Large intestine (tissue), 12 donors: ENCODE measurements at places on chromosomes 4 and X.

DNA sequence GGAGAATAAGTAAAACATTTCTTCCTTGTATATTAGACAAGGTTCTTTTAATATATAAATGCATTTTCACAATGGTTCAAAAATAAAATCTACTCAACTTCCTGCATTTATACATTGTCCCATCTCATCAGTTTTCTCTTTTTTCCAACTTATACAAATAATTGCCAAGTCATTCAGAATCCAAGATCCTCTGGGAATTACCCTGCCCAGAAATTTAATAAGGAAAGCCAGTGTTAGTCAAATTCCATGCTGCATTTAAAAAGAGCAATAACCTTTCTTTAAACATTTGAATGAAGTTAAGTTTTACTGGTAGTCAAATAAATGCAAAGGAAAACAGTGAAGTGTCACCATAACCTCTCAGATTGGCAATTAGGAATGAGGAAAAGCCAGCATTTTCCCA is 357.9 kb downstream of the PPP3CA start:
- DNase-seq: no peak

DNA sequence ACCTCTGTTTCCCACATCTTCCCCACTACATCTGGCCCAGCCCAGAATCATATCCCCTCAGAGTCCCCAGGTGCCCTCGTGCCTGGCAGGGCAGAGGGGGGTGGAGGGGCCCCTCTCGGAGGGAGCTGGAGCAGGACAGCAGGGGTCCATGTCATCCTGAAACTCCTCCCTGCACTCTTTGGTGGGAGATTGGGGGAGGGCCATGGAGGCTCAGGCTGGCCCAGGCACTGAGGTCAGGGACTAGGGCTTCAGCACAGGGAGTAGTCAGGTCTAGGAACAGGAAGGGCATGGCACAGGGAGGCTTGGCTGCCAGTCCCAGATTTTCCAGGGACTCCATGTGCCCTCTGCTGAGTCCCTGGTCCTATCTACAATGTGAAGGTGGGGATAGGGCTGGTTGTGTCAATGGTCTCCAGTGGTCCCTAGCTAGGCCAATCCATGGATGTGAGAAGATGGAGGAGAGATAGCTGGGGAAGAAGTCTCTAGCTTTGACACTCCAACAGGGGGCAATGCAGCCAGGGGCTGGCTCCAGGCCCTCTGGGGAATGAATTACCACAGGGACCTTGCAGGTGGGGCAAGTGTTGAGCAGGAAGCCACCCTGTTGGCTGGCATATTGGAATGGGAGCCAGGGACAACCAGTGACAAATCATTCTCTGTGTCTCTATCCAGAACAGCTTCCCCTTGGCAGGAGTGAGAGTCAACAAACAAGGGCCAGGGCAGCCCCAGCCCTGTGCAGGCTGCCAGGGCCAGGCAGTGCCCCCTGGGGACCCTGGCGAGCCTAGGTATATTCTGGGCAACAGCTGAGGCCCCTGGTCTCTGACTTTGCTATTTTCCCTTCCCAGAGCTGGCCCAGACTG is 154.4 kb downstream of the EFNB1 start:
- DNase-seq: no peak

DNA sequence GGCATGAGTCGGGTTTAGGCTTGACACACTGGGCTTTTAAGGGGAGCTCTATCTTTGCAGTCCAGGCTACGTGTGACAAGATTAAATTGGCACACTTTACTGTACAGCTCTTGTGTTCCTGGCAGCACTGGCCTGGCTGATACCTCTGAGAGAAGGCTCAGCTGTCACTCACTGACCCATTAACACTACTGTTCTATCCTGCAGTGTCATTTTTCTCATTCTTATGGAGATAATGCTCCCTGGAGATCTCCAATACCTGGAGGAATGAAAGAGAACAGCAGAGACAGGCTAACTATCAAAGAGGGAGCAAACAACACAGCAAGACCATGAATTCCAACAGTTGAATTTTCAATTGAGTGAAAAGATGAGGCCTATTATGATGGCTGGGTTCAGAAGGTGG is 1.7 kb upstream of the PDHA2 start:
- DNase-seq: no peak

- DNase-seq: peak; percentile 25
These were observed 27.7 kb downstream of the PJA1 start for GRCh38 chrX:69137371-69138117.

- DNase-seq: peak; percentile 49
These were observed 11.1 kb downstream of the RASL11B start for GRCh38 chr4:52873191-52873590.

DNA sequence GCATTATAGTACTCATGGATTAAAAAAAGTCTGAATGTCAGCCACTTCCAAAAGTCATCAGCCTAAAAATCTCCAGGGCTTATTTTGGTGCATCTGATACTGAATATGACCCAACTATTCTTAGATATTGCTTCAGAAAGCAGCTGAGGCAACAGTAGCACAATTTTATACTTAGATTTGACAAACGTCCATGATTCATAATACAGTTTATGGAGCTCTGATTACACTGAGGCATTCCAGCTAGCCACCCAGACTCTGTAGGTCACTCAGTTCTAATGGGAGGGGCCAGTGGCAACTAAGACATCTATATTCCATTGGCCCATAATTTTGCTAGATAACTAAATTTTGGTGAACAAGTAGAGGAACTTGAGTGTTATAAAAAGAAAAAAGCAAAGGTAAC is 10.3 kb downstream of the SPATA4 start:
- DNase-seq: no peak

GRCh38 chr4:181376058-181376457 is 867.1 kb upstream of the TENM3 start:
- DNase-seq: no peak

GRCh38 chr4:67565284-67565683 is 6.8 kb downstream of the STAP1 start:
- no peak for DNase-seq

DNA sequence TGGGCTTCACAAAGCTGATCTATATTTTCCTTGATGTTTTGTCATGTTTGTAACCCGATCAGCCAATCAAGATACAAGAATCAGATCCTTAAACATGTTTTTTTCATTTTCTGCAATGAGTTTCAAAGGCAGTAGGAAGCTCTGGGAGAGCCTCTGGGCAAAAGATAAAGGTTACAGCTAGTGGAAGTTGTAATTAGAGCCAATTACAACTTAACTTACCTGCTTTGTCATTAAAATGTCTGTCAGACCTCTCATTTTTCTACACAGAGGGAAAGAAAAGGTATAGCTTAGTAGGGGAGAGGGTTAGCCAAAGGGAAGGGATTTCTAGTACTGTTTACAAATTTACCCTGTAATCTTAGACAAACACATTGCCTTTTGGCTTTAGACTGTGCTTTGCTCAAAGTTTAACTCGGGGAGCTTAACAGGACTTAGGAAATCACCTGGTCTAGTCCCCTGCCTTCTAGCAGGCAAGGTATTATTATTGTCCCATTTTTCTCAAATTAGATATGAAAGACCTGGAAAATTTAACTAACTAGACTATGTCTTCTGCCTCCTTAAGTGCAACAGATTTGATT is 55.8 kb downstream of the FGF16 start:
- DNase-seq: no peak

DNA sequence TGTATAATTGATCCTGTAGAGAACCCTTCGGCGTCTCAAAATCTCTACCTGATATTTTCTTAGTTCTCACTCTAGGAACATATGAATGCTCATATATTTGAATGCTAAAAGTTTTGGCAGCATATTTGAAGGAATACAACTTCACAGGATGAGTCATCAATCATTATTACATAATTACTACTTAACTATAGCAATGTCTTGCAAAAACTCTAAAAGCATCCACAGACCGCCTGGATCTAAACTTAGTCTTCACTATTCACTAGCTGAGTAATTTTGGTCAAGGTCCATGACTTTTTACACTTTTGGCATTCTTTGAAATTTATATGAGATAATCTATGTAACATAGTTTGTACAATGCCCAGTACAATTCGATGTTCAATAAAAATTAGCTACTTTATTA is 194.7 kb downstream of the DTHD1 start:
- no peak for DNase-seq

- DNase-seq: no peak
These were observed 213.1 kb upstream of the HDX start for GRCh38 chrX:84715315-84715714.

DNA sequence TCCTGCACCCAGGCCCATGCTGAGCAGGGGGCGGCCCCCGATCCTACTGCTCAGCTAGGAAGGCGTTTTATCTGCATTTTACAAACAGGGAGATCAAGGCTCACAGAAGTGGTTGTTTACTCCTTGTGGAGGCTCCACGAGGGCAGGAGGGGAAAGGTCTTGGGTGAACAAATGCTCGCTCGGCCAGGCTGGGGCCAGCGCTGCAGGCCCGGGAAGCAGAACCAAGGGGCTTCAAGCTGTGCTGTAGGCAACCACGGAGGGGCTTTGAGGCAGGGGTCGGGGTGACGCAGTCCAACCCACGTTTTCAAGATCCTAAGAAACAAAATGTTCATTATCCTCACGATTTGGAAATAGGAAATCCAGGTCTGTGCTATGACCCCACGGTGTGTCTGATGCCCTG is 125.8 kb downstream of the HMX1 start:
- DNase-seq: no peak

GRCh38 chrX:124421898-124422655 is 75.7 kb downstream of the SH2D1A start:
- no peak for DNase-seq

- DNase-seq: no peak
These were observed 690.0 kb upstream of the HS3ST1 start for GRCh38 chr4:12118651-12119213.

DNA sequence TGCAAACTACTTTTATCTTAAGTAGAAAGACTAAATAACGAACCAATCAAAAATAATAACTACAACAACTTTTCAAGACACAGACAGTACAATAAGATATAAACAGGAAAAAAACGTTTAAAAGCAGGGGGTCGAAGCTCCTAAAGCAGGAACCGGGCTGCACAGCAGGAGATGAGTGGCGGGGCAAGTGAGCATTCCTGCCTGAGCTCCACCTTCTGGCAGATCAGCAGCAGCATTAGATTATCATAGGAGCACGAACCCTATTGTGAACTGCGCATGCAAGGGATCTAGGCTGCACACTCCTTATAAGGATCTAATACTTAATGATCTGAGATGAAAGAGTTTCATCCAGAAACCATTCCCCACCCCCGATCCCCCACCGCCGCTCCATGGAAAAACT is 146.2 kb downstream of the TEX11 start:
- DNase-seq: no peak

GRCh38 chrX:24805201-24805600 is 111.5 kb downstream of the POLA1 start:
- no peak for DNase-seq

DNA sequence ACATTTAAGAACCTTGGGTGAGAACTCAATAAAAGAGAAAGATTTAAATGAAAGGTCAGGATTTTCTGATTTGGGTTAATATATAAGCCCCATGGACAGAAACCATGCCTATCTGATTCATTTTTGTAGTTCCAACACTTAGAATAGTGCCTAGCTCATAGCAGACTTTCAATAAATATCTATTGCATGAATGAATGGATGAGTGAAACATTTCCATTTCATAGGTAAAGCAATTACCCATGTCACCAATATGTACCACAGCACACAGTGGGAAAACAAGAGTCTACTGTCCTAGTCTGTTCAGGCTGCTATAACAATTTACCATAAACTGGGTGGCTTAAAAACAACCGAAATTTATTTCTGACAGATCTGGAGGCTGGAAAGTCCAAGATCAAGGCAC is 63.9 kb upstream of the PTPN13 start:
- DNase-seq: no peak

DNA sequence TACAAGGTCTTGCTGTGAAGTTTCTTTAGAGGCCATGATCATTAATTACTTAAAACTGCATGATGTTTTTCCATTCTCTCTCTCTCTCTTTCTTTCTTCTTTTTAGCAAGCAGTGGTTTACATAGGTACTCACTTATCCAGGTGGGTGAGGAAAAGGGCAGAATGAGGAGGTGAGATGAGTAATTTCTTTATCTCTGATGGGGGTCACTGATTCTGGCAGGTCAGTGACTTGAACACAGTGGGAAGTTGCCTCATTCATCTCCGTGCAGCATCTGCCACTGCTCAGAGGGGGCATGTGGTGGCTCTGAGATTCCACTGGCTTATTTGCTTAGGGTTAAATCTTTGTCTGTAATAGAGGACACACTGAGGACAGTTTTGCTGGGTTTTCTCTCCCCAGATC is 62.6 kb downstream of the FAM114A1 start:
- DNase-seq: no peak

- peak; percentile 78 for DNase-seq
These were observed 5.6 kb downstream of the PNCK start for GRCh38 chrX:153667956-153668396.

DNA sequence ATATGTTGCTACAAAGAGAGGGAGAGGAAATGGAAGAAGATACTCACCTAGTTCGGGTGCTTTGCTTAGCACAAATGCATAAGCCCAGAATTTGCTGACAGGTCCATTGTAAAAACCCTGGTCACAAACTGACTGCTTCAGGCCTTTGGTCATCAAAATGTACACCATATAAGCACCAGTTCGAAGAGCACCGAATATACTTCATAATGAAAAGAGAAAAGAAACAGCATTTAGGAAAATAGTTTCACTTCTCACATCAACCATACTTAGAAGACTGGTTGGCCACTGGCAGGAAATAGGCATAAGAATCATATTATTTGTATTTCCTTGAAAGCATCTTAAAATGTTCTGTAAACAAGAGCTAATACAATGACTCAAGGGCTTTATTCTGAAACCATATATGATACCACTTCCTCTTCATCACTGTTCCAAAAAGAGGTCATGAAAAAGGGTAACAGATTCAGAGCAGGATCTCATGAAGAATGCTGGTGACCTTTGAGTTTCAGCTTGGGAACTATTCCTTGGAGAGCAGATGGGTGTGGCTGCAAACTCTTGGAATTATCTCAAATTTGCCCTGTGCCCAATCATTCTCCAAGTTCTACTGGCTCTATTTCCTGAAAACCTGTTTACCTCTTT is 138.7 kb downstream of the ELOVL6 start:
- no peak for DNase-seq

- DNase-seq: no peak
These were observed 404.1 kb downstream of the MAPK10 start for GRCh38 chr4:85955620-85956292.

DNA sequence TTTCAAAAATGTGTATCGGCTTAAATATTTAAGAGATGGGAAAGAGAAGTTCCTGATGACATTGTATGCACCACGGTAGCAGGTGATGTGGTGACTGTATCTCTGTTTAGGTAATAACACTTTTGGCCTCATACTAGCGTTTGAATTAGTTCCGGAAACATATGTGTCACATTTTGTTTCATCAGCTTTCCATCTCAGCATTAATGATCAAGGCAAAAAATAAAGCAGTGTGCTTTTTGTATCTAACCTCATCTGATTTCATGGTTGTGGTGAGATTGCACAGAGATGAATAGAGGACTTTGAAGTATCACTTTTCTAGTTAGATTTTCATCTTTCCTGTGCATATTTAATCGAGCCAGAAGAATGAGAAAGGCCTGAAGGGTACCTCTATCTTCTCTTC is 206.4 kb upstream of the SPRY1 start:
- no peak for DNase-seq

GRCh38 chr4:185846505-185847150 is 34.6 kb upstream of the SORBS2 start:
- DNase-seq: no peak
